ENCODE measurements at places on chromosomes 5 and 9.
A peak's percentile ranks its signal among the peaks of the same experiment; 100 is the strongest.

DNA sequence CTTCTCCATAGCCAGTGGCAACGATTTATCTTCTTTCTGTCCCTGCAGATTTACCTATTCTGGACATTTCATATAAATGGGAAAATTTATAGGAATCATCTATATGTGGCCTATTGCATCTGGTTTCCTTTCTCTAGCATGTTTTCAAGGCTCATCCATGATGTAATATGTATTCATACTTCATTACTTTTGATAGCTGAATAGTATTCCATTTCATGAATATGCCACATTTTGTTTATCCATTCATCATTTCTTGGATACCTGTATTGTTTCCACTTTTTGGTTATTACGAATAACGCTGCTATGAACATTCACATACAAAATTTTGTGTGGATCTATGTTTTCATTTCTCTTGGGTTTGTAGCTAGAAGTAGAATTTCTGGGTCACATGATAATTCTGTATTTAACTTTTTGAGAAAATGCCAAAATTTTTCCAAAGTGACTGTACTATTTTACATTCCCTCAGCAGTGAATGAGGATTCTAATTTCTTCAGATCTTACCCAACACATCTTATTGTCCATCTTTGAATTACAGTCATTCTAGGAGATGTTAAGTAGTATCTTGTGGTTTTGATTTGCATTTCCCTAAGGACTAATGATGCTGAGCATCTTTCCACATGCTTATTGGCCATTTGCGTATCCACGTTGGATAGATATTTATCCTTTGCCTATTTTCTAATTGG is 3.6 kb downstream of the IARS1 start:
- peak; percentile 76 for DNase-seq

DNA sequence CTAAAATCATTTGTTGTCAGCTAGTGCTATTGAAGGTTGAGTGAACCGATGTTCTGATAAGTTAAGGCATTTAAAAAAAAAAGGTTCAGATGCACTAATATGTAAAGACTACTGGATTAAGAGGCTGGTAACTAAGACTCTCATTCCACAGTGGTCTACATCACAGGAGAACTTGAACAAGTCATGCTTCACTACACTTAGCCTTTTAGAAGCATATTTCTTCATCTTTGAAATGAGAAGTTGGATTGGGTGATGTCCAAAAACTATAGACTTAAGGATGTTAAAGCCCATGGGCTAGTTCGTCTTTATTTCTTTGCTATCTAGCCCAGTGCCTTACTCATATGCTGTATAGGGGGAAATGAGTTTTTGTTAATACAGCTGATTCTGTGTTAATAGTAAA is 107.2 kb downstream of the NDUFS4 start:
- no peak for DNase-seq

- DNase-seq = no peak
Observed at GRCh38 chr9:7791394-7791793, 8.2 kb downstream of the DMAC1 start.

DNA sequence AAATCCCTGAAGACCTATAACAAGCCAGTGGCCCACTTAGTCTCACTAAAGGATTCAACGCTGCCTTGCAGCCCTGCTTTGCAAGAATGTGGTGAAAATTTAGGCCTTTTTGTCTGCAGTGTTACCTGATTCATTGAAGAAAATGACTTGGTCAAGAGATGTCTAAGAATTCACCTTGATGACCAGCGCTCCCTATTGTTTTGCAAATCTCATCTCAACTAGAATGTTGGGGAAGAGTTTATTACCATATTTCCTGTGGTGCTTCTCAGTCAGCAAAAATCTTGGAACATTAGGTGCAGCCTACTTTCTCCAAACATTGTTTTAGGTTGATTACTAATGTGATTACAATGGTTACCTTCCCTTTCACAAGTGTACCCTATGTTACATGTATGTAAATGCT is 53.5 kb downstream of the PLK2 start:
- no peak for DNase-seq

DNA sequence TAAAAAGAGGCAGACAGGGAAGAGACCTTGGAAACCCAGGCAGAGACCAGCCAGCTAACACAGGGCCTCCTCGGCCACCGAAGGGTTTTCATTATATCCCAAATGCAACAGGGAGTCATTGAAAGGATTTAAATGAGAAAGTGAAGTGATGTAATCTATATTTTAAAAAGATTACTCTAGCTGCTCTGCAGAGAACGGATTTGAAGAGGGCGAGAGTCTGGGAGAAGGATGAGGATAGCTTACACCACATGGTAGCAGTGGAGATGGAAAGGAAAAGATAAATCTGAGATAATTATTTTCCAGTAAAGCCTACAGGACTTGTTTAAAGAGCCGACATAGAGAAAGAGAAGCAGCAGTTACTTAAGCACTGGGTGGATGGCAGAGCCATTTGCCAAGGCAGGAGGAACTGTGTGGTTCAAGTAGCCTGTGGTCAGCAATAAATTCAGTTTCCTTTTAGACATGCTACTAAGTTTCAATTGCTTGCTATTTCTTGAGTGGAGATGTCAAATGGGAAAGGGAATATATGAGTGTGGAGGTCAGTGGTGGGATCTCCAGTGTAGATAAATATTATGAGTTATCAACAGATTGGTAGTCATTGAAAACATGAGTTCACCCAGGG is 9.3 kb downstream of the FBN2 start:
- no peak for DNase-seq

DNA sequence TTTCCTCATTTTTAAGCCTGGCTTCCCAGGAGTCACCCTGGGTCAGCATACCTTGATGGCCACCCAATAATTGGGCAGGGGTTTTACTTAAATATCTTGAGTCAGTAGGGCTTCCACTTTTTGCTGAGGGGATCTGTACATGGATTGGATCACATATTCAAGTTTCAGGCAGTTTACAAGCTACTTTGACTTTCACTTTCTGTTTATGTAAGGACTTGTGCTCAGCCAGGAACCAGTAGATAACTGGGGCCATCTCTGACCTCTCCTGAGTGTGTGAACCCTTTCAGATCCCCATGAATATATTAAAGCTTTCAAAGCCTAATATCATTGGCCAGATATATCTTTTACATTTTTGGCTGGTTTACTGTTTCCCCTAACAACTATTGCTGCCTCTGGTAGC is 45.1 kb downstream of the SLCO6A1 start:
- no peak for DNase-seq

DNA sequence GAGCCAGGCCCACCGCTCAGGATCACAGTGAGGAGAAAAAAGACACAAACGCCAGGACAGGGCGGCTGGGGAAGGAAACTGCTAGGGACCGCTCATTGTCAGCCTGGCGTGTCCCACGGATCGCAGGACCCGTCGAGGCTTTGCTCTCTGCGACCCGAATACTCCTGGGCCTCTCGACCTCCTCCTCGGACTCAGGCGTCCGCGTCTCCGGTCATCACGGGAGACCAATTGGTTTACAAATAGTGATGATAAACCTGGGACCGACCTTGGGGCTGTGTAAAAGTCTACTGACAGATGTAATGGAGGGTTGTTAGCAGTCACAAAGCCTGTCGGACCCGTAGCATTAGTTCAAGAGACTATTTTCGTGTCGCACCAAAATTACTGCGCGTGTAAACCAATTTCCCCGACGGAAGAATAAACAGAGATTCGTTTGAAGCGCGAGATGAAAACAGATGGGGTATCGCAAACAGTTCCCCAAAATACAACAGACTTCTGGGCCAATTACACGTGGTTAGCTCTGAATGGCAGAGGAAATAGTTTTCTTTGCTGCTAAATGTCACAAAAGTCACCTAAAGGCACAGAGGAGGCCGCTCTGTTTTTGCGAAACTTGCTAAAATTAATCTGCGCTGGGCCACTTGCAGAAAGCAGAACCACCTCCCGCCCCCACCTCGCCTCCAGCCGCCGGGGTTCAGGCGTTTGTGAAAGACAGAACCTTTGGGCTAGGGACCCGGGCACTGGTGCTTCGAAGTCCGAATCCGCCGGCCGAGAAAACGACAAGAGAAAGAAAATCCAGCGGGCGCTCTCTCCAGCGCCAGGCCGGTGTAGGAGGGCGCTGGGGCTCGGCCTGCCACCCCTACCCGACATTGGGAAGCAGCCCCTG is 67.6 kb downstream of the FOXD1 start:
- no peak for DNase-seq

GRCh38 chr5:167453246-167454030 is 838.0 kb upstream of the WWC1 start:
- peak; percentile 80 for DNase-seq

- DNase-seq = peak; percentile 62
Observed at GRCh38 chr5:90709323-90710155, 150.9 kb downstream of the ADGRV1 start.

- peak; percentile 71 for DNase-seq
Observed at GRCh38 chr5:172771439-172772111, 580 bp upstream of the DUSP1 start.

- peak; percentile 52 for DNase-seq
Observed at GRCh38 chr5:147098233-147098790, 136.5 kb upstream of the STK32A start.

DNA sequence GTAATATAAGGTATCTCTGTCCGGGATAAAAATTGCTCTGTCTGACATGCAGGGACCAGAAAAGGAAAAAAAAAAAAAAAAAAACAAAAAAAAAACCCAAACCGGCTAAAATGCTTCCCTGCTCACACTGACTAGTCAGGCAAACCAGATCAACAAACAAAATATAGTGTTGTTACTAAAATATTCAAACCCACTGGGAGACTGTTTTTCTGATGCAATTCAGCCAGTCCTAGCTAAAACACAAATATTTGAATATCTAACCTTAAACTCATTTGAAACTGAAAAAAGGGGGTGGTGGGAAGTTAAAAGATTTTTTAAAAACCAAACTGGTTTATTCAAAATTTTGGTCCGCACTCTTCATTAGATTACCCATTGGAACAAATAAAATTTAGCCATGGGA is 61.0 kb downstream of the APBA1 start:
- peak; percentile 50 for DNase-seq

DNA sequence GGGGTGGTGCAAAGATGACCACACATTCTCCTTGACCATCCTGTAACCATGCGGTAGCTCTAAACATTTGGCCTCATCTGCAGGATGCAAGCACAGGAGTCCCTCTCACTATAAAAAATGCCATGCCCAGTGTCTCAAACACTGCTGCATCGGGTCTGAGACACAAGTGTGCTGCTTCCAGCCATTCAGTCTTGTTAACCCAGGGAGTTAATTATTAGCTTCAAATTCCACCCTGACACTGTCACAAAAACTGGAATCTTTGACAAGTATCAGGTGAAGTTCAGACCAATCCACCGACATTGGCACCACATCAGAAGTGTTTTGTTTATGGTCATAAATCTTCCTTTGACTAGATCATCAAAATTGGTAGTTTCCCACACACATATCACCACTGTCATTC is 119.1 kb upstream of the RASEF start:
- DNase-seq = no peak

GRCh38 chr5:149133795-149134777 is 7.2 kb upstream of the ABLIM3 start:
- peak; percentile 80 for DNase-seq

DNA sequence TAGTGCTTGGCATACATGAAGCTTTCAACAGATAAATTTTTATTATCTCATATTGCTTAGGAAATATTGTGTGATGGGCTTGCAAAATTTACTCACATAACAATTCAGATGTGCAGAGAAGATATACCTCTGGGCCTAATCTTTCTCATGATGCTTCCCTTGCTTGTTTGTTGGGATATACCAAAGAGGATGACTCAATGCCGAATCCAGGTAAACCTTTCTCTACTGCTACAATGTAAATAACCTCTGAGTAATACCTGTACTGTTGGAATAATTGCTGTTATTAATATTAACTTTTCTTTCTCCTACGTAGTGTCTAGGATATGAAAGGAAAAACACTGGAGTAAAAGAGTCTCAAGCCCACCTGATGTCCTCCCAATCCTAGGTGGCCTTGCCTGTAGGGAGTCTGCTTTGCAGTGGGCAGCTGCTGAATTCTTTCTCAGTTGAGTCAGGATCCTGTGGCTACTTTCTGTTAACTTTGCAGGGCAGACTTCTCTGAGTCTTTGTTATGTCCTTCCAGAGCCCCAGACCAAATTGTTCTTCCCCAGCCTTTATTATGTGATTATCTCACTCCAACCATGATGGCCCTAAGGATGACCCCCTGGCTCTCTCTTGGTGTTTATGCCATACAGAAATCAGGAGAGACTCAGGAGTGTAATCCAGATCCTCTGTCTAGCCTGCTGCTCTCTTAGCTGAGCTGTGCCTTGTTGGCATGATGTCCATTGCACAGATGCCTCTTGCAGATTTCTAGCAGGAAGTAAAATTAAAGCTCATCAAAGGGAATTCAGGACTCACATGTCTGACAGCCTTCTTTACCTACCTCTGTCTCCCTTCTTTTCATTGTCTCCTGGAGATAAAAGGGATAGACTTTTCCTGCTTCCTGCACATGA is 208.1 kb downstream of the SNX18 start:
- peak; percentile 26 for DNase-seq

- no peak for DNase-seq
Observed at GRCh38 chr9:126510564-126510963, 103.2 kb upstream of the LMX1B start.

- DNase-seq = no peak
Observed at GRCh38 chr9:116233160-116233530, 79.6 kb downstream of the PAPPA start.

DNA sequence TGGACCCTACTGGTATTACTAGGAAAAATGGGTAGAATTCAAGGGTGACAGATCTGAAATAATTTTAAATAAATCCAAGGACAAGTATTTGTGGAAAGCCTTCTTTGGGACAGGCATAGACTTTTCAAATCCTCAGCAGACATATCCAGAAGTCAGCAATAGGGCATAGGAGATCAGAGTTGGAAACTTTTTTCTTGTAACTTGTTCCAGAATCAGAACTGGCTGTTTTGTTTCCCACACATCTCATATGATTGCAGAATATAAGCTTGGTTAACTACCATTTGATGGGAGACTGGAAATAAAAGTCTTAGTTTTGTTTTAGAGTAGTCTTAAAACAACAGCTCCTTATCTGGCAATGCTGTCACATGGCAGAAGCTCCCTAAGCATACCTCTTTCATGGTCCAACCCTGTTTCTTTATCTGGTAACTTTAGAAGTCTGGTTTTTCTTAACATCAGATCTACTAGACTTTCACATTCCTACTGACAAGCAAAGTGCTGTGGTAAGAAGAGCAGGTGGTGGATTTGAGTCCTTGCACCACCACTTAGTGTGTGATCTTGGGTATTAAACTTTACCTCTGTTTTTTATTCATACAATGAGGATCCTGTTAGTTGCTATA is 25.1 kb downstream of the XRCC4 start:
- DNase-seq = no peak

GRCh38 chr5:3709068-3709716 is 113.6 kb downstream of the IRX1 start:
- no peak for DNase-seq

GRCh38 chr5:78221964-78222451 is 72.5 kb downstream of the AP3B1 start:
- peak; percentile 6 for DNase-seq

DNA sequence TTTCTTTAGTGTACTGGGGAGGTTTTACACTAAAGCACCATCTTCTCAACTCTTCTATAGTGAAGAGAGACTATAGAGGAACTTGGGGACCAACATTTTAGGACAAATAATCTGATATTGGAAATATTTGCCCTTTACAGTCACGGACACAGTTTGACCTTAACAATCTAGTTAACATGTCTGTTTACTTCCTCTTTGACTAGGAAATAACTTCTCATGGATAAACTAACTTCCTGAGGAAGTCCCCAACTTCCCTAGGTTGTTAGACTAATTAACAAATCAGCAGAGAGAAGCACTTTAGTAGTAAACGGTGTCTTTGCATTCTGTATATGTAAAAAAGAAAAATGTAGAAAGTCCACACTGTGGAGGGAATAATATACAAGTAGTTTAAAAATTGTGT is 127.7 kb downstream of the FBXL7 start:
- DNase-seq = no peak

GRCh38 chr5:14582797-14583137 is 1.2 kb downstream of the OTULINL start:
- DNase-seq = no peak

Measured in fibroblast of skin of scalp (primary cell).